ENCODE measurements at places on chromosomes 16 and 17.

GRCh38 chr16:920717-921116 is 50.1 kb downstream of the LMF1 start:
- DNase-seq, result no peak

DNA sequence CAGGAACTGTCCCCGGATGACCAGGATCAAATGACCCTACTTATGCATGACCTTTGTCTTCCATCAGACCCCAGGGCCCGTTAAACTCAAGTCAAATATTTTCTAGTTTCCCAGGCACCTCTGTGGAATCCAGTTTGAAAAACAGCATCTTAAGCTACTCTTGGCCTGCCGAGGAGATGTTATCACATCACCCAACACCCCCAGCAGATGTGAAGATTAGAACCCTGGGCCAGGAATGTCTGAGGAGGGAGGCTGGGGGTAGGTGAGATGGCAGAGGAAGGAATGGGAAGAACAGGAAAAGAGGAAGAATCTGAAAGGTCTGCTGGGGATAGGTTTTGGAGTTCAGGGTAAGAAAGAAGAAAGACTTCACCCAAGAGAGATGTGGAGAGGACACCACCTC is 79.2 kb downstream of the AXIN2 start:
- DNase-seq, result no peak

DNA sequence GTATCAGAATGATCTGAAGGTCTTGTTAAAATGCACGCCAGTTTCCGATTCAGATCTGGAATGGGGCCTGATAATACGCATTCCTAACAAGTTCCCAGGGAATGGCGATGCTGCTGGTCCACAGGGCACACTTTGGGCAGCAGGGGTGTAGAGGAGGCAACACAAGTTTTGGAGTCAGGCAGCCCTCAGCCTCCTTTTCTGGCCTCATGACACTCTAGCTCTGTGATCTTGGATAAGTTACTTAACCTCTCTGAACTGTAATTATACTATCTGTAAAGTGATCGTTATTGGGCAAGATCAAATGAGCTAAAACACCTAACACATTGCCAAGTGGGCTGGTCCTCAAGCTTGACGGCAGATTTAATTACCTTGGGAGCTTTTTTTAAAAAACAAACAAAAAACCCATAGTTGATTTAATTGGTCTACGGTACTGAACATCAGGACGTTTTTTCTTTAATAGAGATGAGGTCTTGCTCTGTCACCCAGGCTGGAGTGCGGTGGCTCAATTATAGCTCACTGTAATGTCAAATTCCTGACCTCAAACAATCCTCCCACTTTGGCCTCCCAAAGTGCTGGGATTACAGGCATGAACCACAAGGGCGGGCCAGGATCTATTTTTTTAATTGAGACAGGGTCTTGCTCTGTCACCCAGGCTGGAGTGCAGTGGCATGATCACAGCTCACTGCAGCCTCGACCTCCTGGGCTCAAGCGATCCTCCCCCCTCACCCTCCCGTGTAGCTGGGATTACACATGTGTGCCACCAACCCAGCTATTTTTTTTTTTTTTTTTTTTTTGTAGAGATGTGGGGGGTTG is 10.0 kb upstream of the MRPS23 start:
- no peak for DNase-seq

GRCh38 chr17:17043461-17044271 is 1.4 kb downstream of the MPRIP start:
- no peak for DNase-seq

DNA sequence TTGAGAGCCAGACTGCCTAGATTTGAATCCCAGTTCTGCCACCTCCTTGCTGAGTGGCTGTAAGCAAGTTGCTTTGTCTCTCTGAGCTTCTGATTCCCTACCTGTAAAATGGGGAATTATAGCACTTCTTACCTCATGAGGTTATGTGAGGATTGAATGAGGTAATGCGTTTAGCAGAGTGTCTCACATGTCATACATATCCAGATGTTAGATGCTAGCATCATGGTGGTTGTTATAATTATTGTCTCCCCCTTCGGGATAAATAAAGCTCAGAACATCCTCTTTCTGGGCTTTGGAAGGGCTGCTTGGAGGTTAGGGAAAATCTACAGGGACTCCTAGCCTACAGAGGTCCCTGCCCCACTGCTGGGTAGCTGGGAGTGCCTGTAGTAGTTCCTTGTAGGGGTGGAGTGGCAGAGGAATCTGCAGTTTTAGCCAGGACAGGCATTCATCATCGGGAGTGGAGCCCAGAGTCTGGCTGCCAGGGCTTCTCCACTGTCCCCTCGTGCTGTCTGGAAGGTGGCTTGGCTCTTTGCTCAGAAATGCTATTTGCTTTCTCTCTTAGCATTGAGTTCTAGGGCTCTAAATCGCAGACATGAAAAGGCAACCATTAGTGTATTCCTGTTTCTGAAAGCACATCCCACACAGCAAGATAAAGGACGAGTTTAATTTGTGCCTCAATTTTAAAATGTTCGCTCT is 137.9 kb upstream of the CACNG3 start:
- no peak for DNase-seq

GRCh38 chr17:5942687-5943086 is 127.5 kb upstream of the WSCD1 start:
- no peak for DNase-seq

- DNase-seq, result no peak
Observed at GRCh38 chr17:18107971-18108370, 585 bp upstream of the MYO15A start.

- DNase-seq, result peak; percentile 94
Observed at GRCh38 chr16:2720719-2721633, 952 bp upstream of the PRSS27 start.

GRCh38 chr16:70747703-70748631 is 53.0 kb downstream of the VAC14 start:
- no peak for DNase-seq

Data from activated CD8-positive, alpha-beta memory T cell treated with anti-CD3 and anti-CD28 coated beads for 24 hours (primary cell).